ENCODE measurements at places on chromosomes 7 and 10.

DNA sequence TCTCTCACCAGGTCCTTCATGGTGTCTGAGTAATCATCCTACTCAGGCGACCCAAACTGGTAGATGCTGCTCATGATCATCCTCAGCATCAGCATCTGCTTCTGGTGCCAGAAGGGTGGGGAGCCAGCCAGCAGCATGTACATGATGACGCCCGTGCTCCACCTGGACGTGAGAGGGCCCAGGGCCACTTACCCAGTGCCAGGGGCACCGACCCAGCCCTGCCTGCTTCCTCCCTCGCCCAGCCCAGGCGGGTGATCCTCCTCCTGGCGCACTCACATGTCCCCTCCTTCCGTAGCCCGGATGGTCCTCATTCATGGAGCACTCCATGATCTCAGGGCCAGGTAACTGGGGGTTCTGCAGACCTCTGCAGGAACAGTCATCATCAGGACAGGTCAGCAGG lies 764.8 kb upstream of the ZNF722 start:
- DNase-seq: no peak

- no peak for DNase-seq
Measured at GRCh38 chr10:46305986-46306385, 19.2 kb downstream of the ANTXRL start.

- DNase-seq: no peak
Measured at GRCh38 chr7:100673942-100674410, 436 bp downstream of the GNB2 start.

GRCh38 chr7:102319671-102320070 lies 33.0 kb downstream of the SH2B2 start:
- no peak for DNase-seq

- no peak for DNase-seq
Measured at GRCh38 chr10:34650156-34650555, 164.9 kb downstream of the PARD3 start.

DNA sequence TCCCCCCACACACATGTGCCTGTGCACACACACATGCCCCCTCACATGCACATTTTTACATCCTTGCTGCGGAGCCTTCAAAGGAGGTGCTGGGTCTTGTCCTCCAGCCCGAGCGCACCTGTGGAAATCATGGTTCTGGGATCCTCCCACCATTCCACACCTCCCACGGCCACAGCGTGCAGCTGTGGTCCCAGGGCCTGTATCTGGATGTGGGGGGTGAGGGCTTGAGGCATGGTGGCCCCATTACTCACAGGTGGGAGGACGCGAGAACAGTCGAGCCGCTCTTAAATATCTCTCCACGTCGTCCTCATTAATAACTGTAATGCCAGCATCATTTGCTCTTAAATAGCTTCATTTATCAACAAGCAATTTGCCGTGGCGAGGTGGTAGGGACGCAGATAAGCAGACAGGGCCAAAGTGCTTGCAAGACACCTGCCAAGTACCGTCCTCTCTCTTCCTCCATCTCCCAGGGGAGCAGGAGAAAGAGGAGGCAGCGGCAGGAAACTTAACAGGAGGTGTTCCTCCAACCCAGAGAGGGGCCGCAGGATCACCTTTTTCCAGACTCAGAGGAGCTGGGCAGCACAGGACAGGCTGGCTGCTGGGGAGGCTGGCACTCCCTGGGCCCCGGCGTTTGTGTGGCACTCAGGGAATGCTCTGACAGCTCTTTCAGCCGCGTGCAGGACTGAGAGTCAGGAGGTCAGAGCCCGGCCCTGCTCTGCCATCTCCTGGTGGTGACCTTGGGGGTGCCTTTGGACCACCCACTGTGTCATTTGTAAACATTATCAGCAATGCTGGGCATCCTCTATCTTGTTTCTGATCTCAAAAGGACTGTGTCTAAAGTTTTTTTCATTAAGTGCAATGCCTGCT lies 87.4 kb downstream of the CDH23 start:
- no peak for DNase-seq

- no peak for DNase-seq
Measured at GRCh38 chr7:54397836-54398612, 144.2 kb upstream of the VSTM2A start.

DNA sequence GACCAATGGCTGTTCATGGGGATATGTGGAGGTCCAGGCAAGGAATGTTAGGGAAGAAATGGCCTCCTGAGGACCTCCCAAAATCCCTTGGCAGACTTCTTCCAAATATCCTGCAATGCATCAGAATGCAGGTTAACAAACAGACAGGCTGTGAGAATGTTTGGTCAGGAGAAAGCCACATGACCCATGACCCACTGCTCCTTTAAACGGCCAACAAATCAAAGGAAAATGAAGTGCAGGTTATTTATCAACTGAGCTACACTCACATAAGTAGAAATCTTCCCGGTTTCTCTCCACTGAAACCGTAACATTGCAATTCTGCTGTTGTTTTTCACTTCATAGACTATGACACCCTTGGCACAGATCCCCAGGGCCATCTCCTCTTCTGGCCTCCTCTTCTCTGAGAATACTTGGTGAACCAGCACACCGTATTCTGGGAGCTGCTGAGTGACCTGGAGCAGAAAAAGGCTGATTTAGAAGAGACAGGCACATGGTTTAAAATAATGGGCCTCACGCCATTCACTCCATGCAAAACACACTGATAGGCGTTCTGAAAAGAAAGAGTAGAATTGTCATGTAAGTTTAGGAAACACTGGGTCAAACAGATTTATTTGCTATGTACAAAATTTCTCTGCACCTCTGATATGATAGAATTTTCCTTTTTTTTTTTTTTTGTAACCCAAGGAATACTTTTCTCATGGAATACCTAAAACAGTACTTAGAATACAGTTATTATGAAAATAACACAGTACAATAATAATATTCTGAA lies 67.8 kb downstream of the FRMPD2 start:
- DNase-seq: no peak

DNA sequence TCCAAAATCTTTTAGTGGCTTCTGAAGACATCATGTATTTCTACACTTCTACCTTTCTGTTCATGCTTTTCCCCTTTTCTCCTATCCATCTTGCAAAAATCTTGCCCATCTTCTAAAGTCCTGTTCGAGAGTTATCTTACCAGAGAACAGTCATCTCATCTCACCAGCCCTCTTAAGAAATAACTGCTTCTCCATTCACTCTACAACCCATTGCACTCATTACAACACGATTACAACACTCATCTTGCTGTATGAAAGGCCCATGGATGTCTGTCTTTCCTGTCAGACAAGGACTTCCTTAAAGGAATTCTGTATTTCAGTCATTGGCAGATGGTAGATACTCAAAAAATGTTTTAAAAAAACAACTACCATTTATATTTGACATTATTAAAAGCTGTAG lies 30.8 kb downstream of the ZNF438 start:
- DNase-seq: no peak

DNA sequence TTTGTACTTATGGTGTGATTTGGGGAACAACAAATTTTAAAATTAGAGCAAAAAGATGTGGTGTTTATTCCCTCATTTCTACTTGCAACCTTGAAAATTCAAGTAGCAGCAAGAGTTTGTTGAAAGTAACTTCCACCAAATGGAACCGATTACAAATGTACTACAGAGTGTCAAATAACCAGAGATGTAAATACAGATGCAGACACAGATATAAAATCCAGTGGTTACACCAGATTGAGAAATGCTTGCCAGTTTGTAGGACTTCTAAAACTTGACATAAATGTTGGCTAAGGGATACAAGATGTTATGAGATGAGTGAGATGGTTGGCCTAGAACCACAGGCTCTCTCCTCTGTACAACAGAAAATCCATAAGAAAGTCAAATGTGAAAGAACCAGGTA lies 162.1 kb downstream of the DIP2C start:
- no peak for DNase-seq

DNA sequence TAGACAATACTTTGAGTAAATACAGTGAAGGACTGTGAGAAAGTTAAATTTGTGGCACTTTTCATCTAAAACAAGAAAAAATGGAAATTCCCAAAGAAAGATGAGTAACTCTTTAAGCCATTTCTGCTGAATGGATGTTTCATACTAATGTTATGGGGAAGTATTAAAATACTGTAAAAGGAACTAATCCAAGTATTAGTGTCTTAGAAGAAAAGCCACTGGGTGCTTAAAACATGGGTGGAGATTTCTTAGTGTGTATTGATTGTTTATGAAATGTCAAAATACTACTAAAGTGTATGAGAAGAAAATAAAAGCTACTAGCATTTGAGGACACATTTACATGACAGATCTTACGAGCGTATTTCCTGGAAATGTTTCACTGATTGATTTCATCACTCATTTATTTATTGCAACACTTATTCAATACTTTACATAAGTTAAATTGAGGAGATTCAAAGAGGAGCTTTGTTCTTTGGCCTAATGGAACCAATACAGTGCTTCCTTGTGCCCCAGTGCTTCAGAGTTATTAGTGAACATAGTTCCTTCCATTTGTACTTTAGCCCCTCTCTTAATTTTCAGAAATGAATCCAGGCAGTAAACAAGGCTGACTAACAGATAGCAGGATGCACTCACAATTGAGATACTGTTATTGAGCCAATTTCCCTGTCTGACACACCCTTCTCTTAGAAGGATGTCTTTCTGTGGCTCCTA lies 155.5 kb upstream of the AHR start:
- no peak for DNase-seq

DNA sequence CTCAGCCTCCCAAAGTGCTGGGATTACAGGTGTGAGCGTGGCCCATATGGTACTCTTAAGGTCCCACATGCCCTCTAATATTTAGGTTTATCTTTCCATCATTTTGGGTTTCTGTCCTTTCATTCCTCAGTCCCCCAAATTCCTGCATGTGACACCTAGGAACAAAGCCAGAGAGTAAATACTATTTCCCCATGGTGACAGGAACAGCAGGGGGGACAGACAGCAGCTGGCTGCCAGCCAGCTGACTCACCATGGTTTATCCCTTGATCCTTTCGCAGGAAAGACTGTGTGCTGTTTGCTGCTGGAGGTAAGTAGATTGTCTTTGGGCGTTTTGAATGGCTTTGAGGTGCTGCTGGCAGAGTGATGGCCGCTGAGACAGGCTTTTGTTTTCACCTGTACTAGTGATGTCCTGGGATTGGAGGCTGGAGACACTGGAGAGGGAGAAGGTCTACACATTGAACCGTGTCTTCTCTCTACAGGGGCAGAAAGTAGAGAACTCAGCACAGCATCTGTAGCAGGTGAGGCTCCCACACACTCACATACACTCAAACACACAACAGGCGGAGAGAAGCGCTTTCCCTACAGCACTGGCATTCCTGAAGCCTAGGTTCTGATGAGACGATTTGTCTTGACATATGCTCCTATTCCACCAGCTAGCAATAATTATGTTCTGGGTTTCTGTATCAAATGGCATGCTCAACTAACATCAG lies 83.7 kb upstream of the EFCAB10 start:
- DNase-seq: no peak

- DNase-seq: no peak
Measured at GRCh38 chr7:2017481-2017891, 215.3 kb downstream of the MAD1L1 start.

GRCh38 chr7:75757860-75758259 lies 14.2 kb downstream of the CCL26 start:
- no peak for DNase-seq

DNA sequence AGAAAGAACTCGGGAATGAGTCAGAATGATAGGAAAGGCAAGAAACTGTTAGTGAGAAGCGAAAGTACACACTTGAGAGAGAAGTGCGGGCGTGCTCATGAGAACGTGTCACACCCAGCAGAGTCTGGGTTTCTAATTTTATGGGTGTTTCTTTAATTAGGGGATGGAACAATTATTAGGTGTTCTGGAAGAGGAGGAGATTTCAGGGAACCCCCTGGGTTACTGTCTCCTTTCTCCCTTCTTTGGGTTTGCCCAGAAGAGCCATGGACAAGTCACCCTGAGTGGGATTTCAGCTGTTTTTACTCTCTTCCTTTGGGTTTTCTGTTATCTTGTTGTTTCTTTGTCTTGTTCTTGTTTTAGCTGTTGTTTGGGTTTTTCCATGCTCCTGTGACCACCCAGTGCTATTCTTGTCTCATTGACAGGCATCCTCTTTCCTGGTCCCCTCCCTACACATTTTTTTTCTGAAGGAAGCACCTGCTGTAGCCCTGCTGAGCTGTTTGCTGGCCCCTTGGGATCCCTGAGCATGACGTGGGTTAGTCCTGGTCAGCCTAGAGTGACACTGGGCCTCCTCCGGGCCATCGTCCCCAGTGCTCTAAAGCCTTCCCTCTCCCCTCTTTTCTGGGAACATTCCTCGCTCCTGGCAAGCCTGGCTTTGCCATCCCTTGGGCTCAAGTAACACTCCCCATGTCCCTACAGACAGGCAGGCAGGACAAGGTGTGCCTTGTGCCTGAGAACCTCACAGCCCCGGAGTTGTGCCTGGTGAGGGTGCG lies 3.5 kb downstream of the SH2D4B start:
- DNase-seq: no peak

DNA sequence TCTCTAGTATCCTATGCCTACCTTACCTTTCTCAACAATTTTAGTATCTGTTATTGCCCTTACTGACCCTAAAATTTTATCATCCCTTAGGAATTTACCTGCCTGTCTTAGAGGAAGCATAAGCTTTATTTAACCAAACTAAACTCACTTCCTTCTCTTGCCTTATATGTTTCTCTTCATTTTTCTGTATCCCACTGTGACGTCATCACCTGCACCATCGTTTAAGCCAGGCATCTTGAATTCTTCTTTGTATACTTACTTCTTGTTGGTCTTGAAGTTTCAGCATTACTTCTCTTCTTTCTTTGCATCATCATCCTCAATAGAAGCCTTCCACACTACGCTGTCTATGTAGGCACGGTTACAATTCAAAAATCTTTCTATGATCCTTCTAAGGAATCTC lies 231.0 kb upstream of the SMIM30 start:
- no peak for DNase-seq

GRCh38 chr7:143507094-143507518 lies 29.4 kb downstream of the TAS2R41 start:
- no peak for DNase-seq

- no peak for DNase-seq
Measured at GRCh38 chr7:139658908-139659675, 118.7 kb downstream of the HIPK2 start.

- no peak for DNase-seq
Measured at GRCh38 chr10:95759233-95759826, 3.4 kb downstream of the ENTPD1 start.

GRCh38 chr7:154231732-154232131 lies 179.5 kb downstream of the DPP6 start:
- DNase-seq: no peak

GRCh38 chr10:123848564-123849457 lies 42.8 kb downstream of the CPXM2 start:
- no peak for DNase-seq

GRCh38 chr7:31107106-31108090 lies 55.3 kb downstream of the ADCYAP1R1 start:
- no peak for DNase-seq

GRCh38 chr7:143416565-143417149 lies 8.0 kb upstream of the EPHA1 start:
- peak; percentile 8 for DNase-seq

DNA sequence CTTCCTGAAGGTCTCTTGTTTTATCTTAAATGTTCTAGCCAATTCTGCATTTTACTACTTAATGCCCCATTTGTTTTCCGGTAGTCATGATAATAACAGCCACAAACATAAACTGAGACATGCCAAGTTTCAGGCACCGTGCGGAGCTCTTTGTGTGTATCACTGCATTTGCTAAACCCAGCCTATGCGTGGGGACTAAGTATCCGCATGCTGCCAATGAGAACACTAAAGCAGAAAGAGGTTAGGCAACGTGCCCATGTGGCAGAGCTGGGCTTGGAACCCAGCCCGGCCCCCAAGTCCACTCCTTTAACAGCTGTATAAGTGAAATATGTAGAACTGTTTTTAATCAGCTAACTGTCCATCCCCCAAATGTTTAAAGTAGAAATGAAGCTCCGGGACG lies 54.1 kb downstream of the SLIT1 start:
- no peak for DNase-seq

GRCh38 chr7:93044147-93044810 lies 73.5 kb downstream of the SAMD9 start:
- DNase-seq: no peak

Data from stimulated activated naive CD4-positive, alpha-beta T cell (primary cell).